ENCODE measurements at places on chromosomes 7 and 10.

DNA sequence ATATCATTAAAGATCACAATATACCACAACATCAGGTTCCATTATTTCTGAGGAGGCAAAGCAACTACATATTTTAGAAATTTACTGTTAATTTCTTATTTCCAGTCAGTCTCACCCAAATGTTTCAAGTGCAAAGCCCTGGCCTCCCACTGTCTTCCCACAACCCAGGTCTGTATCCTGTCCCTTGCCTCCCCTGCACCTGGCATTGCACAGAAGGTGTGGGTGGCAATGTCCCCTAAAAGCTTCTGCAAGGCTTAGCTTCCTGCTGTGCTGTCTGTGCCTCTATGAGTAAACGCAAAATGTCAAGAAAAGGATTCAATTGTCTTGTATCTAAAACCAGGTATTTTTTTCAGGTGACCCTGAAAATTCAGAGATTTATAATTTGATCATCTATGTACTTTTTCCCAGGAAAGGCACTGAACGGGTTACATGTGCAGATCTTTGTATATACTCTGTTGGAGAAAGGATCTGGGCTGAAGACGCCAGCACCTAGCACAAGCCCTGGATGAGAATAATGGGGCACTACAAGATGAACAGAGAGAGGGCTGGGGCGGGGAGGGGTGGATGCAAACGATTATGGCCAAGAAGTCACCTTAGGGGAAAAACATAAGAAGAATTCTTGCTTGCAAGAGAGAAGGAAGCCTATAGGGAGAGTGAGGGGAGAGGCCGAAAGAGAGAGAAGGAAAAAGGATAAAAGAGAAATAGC, 3.1 kb upstream of the ANTXRL start:
- DNase-seq: no peak

DNA sequence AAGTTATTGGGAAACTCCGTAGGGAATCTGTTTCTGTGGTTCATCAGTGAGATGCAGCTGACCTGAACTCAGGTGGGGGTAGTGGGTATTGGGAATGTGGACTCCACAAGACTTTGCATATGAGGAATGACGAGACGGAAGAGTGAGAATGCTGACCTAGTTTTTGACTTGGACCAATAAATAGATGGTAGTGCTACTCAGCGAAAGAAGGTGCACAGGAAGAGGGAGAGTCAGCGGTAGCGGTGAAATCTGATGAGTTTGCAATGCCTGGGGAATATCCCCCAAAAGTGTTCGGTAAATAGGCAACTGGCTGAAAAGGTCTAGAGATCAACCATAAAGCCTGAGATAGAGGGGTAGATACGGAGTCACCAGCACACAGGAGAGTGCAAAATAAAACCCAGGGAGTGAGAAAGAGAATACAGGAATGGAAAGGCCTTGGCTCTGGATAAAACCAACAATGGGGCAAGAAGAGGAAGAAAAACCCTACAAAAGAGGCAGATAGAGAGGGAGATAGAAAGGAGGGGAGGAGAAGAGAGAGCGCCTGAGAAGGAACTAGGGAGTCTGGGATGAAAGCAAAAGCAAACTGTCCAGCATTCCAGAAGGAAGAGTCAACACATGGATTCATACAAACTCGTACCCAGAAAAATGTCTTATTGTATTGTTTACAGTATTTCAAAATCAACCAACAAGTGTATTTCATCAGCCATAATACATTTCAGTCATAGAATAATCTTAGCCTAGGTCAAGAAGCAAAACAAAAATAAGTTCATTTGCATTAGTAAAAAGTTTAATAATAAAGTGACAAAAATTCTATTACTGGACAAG, 5.4 kb downstream of the ARHGAP21 start:
- DNase-seq: no peak

GRCh38 chr10:100571084-100571856, 35.5 kb downstream of the HIF1AN start:
- no peak for DNase-seq

DNA sequence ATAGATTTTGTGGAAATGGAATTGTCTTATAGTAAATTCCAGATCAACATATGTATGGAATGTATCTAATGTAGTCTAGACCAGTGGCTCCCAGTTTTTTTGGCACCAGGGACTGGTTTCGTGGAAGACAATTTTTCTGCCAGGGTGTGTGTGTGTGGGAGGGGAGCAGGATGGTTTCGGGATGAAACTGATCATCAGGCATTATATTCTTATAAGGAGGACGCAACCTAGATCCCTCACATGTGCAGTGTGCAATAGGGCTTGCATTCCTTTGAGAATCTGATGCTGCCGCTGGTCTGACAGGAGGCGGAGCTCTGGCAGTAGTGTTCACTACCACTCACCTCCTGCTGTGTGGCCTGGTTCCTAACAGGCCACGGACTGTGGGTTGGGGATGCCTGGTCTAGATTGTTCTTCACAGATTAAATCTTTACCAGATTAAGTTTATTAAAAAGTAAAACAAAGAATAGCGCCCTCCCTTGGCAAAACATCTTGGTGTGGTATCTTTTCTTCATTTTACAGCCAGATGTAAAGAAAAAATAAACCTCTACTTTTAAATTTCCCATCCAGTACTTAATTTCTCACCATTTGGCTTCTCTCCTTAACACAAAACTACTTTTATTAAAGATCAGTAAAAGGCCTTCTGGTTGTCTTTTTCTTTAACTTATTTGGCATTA, 48.4 kb downstream of the SEPTIN7 start:
- no peak for DNase-seq

DNA sequence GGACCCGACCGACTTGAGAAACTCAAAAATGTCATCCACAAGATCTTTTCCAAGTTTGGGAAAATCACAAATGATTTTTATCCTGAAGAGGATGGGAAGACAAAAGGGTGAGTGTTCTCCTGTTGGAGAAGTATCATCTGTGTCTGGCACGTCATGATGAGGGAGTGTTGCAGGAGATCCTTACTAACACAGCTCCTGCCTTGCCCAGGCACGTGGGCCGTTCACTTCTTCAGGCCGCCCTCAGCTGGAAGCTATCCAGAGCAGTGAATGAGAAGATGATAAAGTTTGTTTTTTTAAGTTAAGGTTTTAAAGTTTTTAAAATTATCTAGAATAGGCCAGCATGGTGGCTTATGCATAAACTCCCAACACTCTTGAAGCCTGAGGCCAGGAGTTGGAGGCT, 6.2 kb downstream of the EIF3B start:
- no peak for DNase-seq

DNA sequence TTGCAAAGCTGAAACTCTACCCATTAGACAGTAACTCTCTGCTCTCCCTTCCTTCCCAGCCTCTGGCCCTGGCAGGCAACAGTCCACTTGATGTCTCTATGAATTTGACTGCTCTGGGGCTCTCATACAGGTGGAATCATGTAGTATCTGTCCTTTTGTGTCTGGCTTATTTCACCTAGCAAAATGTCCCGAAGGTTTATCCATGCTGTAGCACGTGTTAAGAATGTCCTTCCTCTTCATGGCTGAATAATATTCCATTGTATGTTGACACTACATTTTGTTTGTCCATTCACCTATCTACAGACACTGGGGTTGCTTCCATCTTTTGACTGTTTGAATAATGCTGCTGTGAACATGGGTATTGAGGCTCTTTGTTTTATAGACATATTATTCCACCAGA, 128.9 kb downstream of the EGFR start:
- no peak for DNase-seq
